ENCODE measurements at places on chromosomes 2 and 18.
A peak's percentile ranks its signal among the peaks of the same experiment; 100 is the strongest.

DNA sequence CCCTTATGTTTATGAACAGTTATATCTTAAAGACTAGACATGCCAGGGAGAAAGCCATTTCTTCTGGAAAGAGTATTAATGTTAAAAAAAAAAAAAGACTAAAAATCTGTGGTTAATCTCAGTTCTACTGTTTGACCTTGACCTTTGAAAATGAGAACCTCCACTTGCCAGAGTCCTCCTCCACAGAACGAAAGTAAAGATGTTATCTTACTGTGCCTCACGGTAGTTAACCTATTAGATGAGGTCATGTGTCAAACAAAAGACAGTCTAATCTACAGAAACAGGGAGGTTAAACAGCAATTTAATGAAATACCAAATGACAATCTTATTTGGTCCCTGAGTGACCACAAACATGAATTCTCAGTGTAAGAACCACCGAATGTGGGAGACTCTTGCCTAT is 51.2 kb downstream of the SLC14A2 start:
- no peak for DNase-seq

DNA sequence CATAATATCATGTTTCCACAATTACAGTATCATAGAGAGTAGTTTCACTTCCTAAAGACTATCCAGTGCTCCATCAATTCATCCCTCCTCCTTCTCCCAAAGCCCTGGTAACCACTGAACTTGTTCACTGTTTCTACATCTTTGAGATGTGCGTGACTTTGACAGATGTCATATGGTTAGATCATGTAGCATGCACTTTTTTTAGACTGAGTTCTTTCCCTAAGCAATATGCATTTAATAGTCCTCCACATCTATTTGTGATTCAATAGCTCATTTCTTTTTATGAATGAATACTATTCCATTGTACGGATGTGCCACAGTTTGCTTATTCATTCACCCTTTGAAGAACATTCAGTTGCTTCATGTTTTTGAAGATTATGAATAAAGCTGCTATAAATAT is 560.4 kb upstream of the LRRTM4 start:
- no peak for DNase-seq

- DNase-seq, result no peak
Observed at GRCh38 chr2:169743549-169743948, 9.9 kb downstream of the KLHL23 start.

- DNase-seq, result no peak
Observed at GRCh38 chr2:191936882-191937405, 90.1 kb upstream of the CAVIN2 start.

- DNase-seq, result no peak
Observed at GRCh38 chr2:218360453-218360852, 3.8 kb downstream of the CATIP start.

GRCh38 chr2:163123526-163123925 is 285.0 kb upstream of the KCNH7 start:
- peak; percentile 1 for DNase-seq

DNA sequence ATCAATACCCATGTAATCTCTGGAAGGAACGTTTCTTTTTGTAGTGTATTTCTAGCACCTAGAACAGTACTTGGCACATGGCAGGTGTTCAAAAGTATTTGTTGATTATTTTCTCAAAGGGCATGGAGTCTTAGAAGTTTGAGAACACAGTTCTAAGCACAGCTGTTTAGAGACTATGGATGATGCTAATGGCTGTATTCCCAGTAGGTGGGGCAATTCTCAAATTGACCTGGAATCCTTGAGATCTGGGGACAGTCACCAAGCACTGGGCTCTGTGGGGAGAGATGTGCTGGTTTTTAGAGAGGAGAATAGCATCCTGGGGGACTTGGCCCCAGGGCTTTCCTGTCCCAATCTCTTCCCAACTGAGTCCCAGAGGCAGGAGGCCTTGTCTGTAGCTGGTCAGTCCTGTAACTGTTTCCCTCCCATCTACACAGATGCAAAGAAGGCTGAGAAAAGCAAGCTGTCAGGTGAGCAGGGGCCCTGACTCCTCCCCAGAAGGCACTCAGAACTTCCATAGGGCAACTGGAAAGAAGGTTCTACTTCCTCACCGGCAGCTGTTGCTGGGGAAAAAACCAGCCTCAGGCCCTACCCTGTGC is 17.5 kb upstream of the IL36G start:
- no peak for DNase-seq

- peak; percentile 35 for DNase-seq
Observed at GRCh38 chr18:58754544-58755068, 83.3 kb downstream of the MALT1 start.

DNA sequence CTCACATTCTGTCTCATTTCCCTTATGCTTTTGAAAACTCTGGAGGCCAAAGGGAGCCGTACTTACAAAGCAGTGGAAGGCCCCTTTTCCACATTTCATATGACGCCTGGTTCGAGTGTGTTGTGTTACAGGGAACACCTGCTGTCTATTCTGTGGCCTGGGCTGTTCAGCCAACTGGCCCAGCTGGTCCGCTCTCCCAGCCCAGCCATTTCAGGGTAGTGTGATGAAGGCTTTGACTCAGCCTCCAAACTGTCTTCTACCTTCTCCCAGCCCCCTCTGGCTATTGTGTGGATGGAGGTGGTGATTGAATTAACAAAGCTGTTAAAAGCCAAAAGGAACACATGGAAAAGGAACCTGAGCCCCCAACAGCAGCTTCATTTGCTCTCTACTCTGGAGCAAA is 233.8 kb downstream of the ICOS start:
- DNase-seq, result no peak

DNA sequence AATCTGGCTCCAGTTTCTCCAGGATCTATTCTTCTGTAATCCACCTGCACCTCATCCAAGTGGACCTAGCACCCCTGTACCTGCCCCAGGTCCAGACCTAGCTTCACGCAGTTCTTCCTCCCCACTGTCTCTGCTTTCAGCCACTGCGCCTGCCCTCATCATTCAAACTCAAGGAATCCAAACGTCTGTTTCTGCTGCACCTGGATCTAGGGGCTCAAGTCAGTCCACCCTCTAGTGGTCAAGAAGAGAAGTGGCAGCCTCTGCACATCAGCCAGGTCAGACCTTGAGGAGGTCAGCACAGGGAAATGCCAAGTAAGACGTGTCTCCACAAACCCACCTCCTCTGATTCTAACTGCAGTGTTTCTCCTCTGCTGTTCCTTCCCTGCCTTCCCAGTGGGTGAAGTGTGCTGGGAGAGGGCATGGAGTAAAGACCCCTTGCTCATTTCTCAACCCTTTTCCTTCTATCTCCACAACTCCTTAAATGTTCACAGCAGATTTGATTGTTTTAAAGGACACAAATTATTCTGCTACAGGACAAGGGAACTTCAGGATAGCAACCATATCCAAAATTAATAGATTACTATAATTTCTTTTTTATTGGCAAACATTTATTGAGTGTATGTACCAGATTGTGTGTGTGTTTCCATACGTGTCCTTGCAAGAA is 8.6 kb upstream of the RNF152 start:
- peak; percentile 59 for DNase-seq

GRCh38 chr2:72993147-72993932 is 76.0 kb downstream of the EMX1 start:
- peak; percentile 9 for DNase-seq

GRCh38 chr2:235935773-235936172 is 232.4 kb downstream of the GBX2 start:
- no peak for DNase-seq

- DNase-seq, result no peak
Observed at GRCh38 chr2:124607679-124608078, 582.6 kb downstream of the CNTNAP5 start.

DNA sequence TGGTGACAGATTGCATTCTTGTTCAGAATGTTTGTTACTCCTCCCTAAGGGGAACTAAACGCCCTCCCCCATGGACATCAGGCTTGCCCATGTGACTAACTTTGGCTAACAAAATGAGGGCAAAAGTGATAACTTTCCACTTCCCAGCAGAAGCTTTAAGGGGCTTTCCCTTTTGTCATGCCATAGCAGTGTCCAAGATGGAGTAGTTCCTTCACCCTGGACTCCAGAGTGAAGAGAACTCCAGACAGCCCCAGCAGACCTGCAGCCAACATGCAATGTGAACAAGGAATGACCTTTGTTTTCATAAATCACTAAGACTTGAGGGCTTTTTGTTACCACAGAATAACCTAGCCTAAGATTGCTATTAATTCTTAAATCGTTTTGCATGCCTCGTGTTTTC is 163.5 kb downstream of the ZEB2 start:
- DNase-seq, result peak; percentile 31

GRCh38 chr2:122491011-122491410 is 735.6 kb downstream of the TSN start:
- DNase-seq, result no peak

- DNase-seq, result peak; percentile 17
Observed at GRCh38 chr2:237859533-237860272, at the start of gene RAMP1. Gene RAMP1 (plus strand): TSS chr2:237859623. CDS start chr2:237859676, 53 bp downstream.

DNA sequence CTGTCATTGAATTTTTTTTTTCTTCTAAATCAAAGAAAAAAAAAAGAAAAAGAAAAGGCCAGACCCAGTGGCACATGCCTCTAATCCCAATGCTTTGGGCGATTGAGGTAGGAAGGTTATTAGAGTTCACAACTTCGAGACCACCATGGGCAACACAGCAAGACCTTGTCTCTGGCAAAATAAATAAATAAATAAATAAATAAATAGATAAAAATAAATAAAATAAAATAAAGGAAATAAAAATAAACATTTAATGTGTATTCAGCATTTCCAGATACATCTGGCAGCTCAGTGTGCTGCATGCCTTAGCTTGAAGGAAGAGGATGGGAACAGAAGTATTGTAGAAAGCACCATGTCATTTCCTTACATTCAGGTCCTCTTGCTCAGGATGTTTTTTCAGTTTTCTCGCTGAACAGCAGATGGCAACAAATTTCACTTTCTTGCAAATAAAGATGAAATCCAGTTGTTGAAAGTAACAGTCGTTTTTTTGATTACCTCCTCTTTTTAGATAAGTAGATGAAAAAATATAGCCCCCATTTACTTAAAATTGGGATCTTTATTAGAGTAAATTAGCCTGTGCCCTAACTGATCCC is 25.7 kb upstream of the FAM178B start:
- peak; percentile 72 for DNase-seq

DNA sequence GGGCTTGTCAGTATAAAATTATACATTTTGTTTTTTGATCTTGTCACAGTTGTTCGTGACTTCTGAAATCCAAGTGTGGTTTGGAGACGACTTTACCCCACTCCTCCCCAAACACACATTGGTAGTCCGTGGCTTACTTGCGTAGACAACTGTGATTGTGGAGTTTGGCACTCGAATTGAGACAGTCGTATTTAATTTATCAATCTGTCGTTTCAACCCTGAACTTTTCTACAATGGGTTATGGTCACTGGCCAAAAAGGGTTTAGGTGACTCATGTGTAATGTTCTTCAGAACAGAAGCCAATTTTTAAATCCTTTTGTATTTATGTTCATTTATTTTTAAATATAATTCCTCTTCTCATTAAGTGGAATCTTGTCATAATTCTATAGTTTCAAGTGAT is 129.9 kb downstream of the SPTBN1 start:
- peak; percentile 72 for DNase-seq

GRCh38 chr18:37335409-37335736 is 230.2 kb downstream of the CELF4 start:
- DNase-seq, result peak; percentile 22

- DNase-seq, result peak; percentile 83
Observed at GRCh38 chr18:60044290-60045006, 144.7 kb downstream of the PMAIP1 start.

DNA sequence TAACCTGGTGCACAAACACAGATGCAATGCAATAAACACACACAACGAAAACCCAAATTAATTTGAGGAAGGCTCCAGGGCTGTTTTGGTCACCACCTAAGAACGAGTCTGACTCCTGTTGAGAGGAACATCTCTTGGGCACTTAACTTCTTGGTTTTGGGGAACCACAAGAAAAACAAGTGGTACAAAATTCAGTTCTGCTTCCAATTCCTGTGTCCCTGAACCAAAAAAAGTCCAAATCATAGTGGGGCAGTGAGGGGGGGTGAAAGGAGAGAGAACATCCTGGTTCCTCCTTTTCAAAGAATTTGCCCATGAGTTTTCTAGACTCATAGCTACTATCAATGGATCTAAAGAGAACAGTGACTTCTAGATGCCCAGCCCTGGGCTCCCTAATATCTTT is 143.6 kb downstream of the COL4A4 start:
- no peak for DNase-seq

DNA sequence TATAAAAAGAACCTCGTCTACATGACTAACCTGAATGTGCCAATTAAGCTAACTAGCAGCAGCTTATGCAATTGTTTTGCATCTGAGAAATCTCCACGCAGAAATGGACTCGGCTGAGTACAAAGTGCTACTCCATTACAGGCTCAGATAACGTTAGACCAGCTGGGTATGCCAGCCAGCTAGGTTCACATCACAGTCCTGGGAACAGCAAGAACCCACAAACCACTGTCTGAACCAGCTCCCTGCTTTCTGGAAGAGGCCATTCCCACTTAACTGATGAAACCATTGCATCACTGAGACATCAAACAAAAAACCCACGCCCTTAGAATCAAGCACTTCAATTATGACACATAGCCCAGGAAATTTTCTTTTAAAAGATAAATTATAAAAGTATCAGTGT is 202.7 kb downstream of the CYRIA start:
- DNase-seq, result no peak

DNA sequence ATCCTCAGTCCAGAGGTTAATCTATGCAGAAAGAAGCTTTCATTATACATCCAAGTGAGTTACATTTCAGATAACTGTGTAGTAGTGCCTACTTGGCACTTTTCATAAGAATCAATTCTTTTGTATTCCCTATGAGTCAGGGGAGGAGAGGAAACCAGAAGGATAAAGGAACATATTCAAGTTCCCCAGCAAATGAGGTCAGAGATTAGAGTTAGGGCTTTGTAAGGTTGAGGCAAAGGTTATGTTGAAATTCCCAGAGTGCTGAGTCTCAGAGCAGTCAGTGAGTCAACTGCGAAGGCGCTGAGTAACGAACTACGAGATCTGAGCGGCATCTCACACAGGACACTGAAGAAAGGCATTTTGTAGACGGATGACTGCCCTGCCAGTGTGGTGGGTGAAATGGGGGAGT is 25.1 kb upstream of the ME2 start:
- DNase-seq, result peak; percentile 89

- no peak for DNase-seq
Observed at GRCh38 chr2:6545795-6546194, 319.9 kb downstream of the CMPK2 start.

DNA sequence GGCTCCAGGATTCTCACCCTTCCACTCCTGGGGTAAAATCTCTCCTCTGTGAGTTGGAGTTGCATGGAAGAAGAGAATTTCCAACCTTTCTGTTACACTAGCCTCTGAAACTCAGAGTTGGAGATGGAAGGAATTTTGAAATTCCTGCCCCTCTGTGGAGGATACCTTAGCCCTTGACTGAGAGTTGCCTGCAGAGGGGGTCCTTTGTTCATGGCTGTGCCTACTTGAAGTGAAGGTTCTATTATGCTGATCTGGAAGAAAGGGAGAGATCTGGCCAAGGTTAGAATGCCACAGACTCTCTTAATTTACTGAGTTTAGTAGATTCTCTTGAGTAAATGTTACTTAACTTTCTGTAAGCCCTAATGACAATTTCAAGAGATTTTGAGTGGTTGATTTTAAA is 626.6 kb upstream of the GYPC start:
- DNase-seq, result no peak

- no peak for DNase-seq
Observed at GRCh38 chr2:141242008-141242407, 888.8 kb downstream of the LRP1B start.
